ENCODE measurements at places on chromosomes 13 and 19. TPM values are rescaled to one million over a fixed set of nuclear protein-coding genes. Genes with fewer than 3 reads are reported as not detected.

DNA sequence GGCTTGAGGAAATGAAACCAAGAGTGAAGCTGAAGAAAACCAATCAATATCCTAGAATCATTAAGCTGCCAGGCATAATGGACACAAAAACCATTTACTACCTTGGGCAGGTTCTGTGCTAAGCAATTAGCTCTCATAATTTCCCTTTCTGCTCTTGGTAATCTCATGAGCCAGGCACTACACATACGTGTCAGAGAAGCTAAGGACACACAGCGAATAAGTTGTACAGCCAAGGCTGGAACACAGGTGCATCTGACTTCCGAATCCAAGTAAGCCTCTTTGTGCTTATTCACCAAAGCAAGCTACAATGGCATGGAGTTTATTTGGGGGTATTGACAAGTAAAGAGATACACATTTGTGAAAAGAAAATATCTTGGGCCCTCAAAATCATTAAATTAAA lies 1343.9 kb upstream of the MIR17HG start:
- DNase-seq: no peak

- no peak for DNase-seq
These were observed 74.4 kb downstream of the LHFPL6 start for GRCh38 chr13:39528661-39528980.

DNA sequence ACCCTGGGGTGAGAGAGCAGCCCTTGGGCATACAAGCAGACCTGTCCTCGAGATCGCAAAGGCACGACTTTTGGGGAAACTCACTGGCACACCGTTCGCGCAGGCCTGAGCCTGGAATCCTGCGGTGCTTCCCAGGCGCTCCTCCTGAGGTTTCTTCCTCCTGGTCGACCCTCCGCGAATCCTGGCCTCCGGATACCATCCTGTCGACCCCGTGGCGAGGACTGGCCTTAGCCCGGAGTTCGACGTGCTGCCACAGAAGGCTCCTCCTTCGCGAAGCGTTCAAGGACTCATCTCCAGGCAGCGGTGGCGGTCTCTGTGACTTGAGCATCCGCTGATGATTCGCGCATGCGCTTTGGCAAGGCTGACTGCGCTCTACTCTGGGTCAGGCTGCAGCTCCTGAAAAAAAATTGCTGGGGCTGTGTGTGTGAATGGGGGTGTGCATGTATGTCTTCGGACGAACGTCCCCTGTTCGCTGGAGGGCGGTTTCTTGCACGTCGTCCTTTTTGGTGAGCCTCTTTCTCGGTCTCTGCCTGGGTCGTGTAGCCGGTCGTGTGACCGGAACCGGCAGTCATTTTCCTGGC lies 64.4 kb upstream of the ZNF527 start:
- no peak for DNase-seq

DNA sequence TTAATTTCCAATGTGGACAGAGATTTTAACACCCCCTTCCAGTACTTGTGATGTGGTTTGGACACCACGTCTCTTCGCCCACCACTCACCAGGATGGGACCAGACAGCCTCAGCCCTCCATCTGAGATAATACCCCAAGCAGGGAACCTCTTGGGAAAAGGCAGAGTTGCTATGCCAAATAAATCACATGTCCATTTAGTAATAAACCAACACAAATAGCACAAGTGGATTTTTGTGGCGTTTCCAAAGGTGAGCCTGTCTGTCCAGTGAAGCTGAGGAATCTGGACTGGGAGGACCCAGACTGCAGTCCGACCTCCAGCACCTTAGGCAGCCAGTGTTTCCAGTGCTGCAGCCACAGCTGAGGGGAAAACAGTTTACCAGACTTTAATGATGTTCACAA lies 34.1 kb upstream of the GAS6 start:
- no peak for DNase-seq

- no peak for DNase-seq
These were observed 286.5 kb downstream of the PCDH17 start for GRCh38 chr13:57918086-57918485.

SBSN gene
- total RNA-seq: 0.10 TPM

TEX26 gene
- total RNA-seq: not detected

DNA sequence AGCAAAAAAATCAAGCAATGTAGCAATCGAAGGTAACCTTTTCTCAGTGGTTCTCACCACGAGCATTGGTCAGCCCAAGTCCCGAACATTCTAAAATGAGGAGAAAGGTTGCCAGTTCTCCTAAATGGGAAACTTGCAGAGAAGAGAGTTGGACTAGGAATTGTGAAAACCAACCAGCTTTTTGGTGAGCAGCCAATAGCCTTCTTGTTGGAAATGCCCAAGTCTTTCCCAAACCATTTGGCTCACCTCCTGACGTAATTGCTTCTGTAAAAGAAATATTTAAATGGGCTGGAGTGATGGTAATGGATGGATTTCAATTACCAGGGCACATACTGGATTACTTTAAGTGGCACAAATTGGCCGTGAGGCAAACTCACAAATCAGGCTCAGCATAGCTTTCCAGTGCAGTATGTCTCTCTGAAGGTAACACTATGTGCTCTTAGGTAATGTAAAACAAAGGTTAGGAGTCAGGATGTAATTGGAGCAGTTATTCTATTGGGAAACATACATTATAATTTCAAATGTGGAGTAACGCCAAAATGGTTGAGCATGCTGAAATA lies 423.2 kb downstream of the KLF5 start:
- no peak for DNase-seq
